ENCODE measurements at places on chromosomes 6 and 20.

DNA sequence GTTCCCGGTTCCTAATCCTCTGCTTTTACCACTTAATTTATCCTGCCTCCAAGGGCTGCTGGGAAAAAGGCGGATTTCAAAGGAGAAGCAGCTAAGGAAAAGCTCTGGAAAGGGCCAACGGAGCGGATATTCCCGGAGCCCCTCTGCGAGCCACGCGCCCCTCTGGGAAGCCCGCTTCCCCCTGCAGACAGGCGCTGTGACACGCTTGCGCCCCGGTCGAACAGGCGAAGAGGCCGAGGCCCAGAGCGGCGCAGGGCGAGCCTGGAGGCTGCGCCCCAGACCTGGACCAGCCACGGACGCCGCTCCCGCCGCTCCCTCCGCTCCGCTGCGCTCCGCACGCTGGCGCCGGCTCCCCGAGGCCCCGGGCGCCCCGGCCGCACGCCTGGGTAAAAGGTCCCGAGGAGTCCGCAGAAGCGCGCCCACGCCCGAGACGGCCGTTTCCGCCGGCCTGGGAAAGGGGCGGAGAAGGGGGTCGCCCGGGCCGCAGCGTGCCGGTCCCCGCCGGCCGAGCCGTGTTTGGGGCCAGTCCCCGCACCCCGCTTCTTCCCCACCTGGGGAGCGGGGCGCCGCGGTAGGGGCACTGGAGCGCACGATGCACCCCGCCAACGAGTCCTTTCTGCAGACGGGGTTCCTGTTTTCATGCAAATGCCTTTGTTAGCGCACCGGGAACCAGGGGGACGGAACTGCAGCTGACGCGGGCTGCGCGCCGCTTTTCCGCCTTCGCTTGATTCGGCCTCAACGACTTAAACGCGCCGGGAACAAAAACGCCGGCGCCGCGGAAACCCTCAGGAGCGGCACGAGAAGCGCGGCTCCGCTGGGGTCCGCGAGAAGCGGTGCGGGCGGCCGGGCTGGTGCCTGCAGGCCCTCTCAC is 91.9 kb upstream of the SIRPA start:
- peak overlapping the region; percentile 85 for H3K27ac ChIP-seq
- H3K4me3 ChIP-seq, result peak overlapping the region; percentile 53
- no peaks in the 10 kb centered on the region for H3K36me3 ChIP-seq
- H3K4me1 ChIP-seq, result peaks cover 28% of the 10 kb centered on the region
- no peaks in the 10 kb centered on the region for H3K27me3 ChIP-seq

- H3K36me3 ChIP-seq, result no peaks in the 10 kb centered on the region
- no peaks in the 10 kb centered on the region for H3K4me1 ChIP-seq
- no peak overlapping the region for H3K4me3 ChIP-seq
- DNase-seq, result no peak
- no peaks in the 10 kb centered on the region for H3K27me3 ChIP-seq
Measured at GRCh38 chr6:62614442-62614841, 328.4 kb upstream of the KHDRBS2 start.

GRCh38 chr6:166478782-166479592 is 96.2 kb upstream of the MPC1 start:
- no peaks in the 10 kb centered on the region for H3K4me1 ChIP-seq
- H3K4me3 ChIP-seq, result no peak overlapping the region
- DNase-seq, result no peak
- no peaks in the 10 kb centered on the region for H3K36me3 ChIP-seq
- no peaks in the 10 kb centered on the region for H3K27me3 ChIP-seq

DNA sequence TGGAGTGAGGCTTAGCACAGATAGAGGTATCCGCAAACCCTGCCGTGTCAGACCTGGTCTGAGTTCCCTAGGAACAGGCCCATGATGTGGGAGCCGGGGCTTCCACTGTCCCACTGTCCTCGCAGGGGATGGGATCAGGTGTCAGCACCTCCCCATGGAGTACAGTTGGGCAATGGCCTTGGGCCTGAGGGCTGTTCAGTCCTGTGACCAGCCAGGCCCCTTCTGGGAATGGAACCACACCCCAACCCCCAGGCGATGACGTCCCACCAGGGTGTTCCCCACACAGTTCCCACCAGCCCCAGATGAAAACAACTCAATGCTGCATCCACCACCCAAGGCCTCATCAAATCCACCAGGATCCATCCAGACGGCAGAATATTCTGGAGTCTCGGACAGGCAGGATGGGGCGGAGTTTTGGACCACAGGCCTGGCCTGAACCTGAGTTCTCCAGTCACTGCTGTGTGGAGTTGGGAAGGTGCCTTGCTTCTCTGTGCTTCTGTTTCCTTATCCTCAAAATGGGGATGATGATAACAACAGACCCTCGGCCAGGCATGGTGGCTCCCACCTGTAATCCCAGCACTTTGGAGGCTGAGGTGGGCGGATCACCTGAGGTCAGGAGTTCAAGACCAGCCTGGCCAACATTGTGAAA is 62.2 kb downstream of the UBE2V1 start:
- peaks cover 29% of the 10 kb centered on the region for H3K4me1 ChIP-seq
- DNase-seq, result no peak
- no peaks in the 10 kb centered on the region for H3K27me3 ChIP-seq
- H3K36me3 ChIP-seq, result no peaks in the 10 kb centered on the region

DNA sequence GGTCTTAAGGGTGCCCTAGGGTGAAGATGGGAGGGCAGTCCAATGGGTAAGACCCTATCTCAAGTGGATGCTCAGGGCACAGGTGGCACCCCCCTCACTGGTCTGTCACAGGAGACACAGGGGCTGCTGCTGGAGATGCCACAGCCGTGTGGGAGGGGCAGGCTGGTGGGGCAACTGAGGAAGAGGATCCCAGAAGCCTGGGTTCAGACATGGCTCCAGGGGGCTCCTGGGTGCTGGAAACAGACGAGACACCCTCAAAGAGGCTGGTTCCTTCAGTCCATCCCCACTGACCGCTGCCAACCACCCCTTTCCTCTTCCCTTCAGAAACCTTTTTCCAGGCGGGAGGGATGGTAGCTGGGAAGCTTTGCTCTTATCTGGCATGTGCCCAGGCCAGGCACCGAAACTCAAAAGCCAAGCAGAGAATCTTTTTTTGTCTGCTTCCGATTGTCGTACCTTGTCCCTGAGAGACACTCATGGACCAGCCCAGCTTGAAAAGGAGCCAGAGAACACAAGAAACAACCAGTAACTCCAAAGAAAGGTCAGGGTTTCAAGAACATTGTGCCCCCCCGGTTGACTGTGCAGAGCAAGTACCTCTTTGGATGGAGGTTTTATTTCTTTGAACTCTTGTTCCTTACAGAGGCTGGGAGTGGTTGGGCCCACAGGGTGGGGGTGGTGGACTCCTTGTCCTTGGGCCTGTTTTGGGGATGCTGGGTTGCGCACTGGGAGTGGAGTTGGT is 28.5 kb upstream of the EMILIN3 start:
- H3K27ac ChIP-seq, result no peak overlapping the region
- H3K4me3 ChIP-seq, result no peak overlapping the region
- H3K4me1 ChIP-seq, result no peaks in the 10 kb centered on the region
- DNase-seq, result no peak
- no peaks in the 10 kb centered on the region for H3K27me3 ChIP-seq

GRCh38 chr6:16476861-16477260 is 238.5 kb downstream of the GMPR start:
- no peaks in the 10 kb centered on the region for H3K27me3 ChIP-seq
- H3K4me1 ChIP-seq, result peaks cover 15% of the 10 kb centered on the region
- peak; percentile 37 for DNase-seq
- H3K27ac ChIP-seq, result no peak overlapping the region
- H3K4me3 ChIP-seq, result no peak overlapping the region
- H3K36me3 ChIP-seq, result no peaks in the 10 kb centered on the region

DNA sequence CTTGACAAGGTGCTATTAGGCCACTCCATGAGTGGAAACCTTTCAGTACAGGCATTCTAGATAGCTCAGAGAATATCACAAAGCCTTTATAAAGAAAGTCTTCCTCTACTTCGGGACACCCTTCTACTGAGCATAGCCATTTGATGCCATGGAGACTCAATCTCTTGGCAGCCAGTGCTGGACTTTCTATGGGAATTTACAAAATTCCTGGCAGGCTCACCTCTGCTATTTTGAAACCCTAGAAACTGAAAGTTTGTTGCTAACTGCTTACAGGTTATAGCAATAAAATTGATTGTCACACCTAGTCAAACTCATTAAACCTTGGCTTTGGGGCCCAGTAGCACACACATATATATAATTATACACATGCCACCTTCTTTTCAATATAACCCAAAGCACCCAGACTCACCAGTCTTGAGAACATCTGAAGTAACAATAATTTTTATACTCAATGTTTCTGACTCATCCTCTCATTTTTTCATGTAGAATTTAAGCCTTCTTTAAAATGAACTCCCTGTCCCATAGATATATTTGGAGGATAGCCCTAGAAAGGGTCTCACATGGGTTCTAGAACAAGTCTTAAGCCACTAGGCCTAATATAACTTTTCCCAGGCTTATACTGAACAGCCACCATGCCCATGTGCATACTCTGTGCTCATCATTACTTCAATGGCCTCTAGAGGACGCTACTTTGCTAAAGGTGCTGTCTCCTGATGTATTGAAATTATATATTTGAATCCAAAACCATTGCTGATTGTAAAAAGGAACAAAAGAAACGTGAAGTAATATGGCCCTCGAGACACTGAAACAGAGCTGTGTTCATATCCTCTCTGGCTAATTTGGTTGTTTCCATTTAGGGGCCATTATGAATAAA is 368.1 kb upstream of the MARCKS start:
- no peak overlapping the region for H3K27ac ChIP-seq
- no peak overlapping the region for H3K4me3 ChIP-seq
- H3K36me3 ChIP-seq, result no peaks in the 10 kb centered on the region
- no peak for DNase-seq
- no peaks in the 10 kb centered on the region for H3K4me1 ChIP-seq
